ENCODE measurements at places on chromosomes 1 and 21. TPM values are rescaled to one million over a fixed set of nuclear protein-coding genes. Genes with fewer than 3 reads are reported as not detected.

Gene FBXO44
- total RNA-seq: 8.1 TPM

Gene KPRP
- not detected for total RNA-seq

Gene FMO4
- 7.2 TPM for total RNA-seq

Gene CFAP57
- 0.45 TPM for total RNA-seq

Gene OTUD7B
- total RNA-seq: 41.7 TPM

Data from fibroblast of the aortic adventitia (primary cell).